ENCODE measurements at places on chromosomes 11 and 22. TPM values are rescaled to one million over a fixed set of nuclear protein-coding genes. Genes with fewer than 3 reads are reported as not detected.

The PATE2 gene
- not detected for polyA plus RNA-seq

DNA sequence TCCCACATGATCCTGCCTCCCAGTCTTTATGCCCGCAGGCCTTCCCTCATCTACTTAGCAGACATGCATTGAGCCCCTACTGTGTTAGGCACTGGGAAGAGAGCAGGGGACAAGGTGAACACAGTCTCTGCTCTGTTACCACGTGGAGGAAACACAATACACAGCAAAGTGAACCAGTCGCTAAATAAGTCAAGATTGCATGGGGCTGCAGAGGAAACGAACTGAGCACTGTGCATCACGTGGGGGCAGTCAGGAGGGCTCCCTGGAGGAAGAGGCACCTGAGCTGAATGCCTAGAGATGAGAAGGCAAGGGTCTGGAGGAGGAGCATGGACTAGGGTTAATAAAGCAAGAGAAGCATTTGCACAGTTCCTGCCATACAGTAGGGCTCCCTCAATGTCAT is 102.7 kb downstream of the MN1 start:
- DNase-seq = no peak
- H3K27ac ChIP-seq = no peak overlapping the region
- no peaks in the 10 kb centered on the region for H3K4me1 ChIP-seq
- H3K36me3 ChIP-seq = no peaks in the 10 kb centered on the region
- H3K4me3 ChIP-seq = no peak overlapping the region
- H3K27me3 ChIP-seq = no peaks in the 10 kb centered on the region

DNA sequence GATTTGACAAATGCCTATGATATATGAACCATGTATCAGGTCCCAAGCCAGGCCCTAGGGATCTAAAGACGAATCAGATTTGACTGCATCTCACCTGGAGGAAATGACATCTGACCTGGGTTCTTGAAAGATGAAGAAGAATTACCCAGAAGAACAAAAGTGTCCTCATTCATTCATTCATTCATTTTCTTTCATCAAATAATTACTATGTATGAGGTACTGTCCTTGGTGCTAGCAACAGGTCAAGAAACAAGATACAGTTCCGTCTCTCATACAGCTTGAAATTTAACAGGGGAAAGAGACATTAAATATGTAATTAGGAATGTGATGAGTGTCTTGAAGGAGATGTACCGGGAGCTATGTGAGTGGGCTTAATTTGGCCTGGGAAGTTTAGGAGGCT is 1.8 kb upstream of the APBB1 start:
- H3K4me1 ChIP-seq = peaks cover 6% of the 10 kb centered on the region
- H3K4me3 ChIP-seq = no peak overlapping the region
- no peak for DNase-seq
- H3K27me3 ChIP-seq = no peaks in the 10 kb centered on the region
- H3K36me3 ChIP-seq = no peaks in the 10 kb centered on the region

The CARD18 gene
- polyA plus RNA-seq = not detected

The POTEH gene
- not detected for polyA plus RNA-seq

GRCh38 chr11:34052036-34052607 is 591 bp downstream of the CAPRIN1 start:
- no peaks in the 10 kb centered on the region for H3K36me3 ChIP-seq
- peak overlapping the region; percentile 85 for H3K4me3 ChIP-seq
- no peaks in the 10 kb centered on the region for H3K27me3 ChIP-seq
- peak; percentile 90 for DNase-seq

The FDXACB1 gene
- 1.6 TPM for polyA plus RNA-seq

DNA sequence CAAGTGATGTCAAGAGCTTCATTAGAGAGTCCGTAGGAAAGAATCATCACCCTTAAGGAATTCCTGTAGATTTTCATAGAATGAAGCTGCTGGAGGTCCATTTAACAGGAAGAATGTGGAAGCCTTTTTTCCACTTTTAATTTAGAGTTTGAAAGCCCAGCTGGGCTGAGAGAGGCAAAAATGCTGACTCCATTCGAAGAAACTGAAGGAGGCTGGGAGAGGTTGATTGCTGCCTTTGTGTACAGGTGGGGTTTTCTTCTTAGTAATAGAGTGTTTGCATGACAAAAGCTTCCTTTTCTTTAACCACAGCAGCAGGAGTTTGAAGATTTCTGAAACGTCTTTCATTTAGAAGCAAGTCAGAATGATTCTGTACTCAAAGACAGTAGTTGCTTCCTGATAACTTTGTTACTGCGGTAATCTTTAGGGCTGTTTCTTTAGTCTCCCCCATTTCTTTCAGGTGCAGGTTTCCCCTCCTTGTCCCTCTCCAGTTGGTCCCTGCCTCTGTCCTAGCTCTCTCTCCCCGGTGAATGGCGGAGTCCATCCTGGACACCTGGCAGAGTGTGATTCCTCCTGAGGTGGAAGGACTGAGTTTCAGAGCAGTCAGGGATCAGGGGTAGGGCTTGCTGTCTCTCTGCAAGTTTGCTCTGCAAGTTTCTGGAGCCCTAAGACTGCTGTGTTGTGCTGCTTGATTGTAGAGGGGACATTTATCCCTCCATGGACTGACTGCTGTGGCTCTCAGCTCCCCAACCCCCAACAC is 166.2 kb downstream of the LDLRAD3 start:
- no peaks in the 10 kb centered on the region for H3K36me3 ChIP-seq
- DNase-seq = no peak
- H3K4me1 ChIP-seq = no peaks in the 10 kb centered on the region
- no peak overlapping the region for H3K27ac ChIP-seq
- H3K4me3 ChIP-seq = no peak overlapping the region

The IGLL5 gene
- polyA plus RNA-seq = 0.42 TPM

GRCh38 chr11:14904745-14905103 is 12.7 kb upstream of the CYP2R1 start:
- no peaks in the 10 kb centered on the region for H3K27me3 ChIP-seq
- peak overlapping the region; percentile 51 for H3K4me3 ChIP-seq
- peak overlapping the region; percentile 85 for H3K27ac ChIP-seq
- no peaks in the 10 kb centered on the region for H3K36me3 ChIP-seq
- no peaks in the 10 kb centered on the region for H3K4me1 ChIP-seq

DNA sequence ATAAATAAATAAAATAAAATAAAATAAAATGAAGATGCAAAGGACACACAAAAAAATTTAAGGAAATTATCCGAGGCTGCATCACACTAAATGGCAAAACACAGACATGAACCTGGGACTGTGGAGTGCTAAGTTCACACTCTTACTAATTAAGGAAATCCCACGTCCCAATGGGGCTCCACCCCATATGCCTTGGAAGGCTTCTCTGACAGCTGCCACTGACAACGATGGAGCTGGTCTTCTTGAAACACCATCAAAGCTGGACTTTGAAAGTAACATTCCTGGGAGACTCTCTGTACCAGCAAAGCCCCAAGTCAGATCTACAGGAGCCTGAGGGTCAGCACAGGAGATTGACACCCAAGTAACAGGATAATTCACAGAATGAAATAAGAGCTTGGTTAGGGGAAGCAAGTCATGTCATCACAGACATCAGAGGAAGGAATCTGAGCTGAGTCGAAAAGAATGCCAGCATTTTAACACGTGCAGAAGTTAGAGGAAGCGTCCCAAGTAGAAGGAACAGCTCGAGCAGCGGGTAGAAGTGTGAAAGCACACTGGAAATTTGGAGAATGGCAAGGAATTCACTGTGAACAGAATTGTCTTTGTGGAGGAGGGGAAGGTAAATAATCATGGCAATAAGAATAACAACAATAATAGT is 13.8 kb downstream of the TPST2 start:
- no peaks in the 10 kb centered on the region for H3K27me3 ChIP-seq
- H3K4me1 ChIP-seq = no peaks in the 10 kb centered on the region
- H3K4me3 ChIP-seq = no peak overlapping the region
- DNase-seq = no peak
- H3K36me3 ChIP-seq = no peaks in the 10 kb centered on the region

Measured in pancreas (tissue), 10 donors.